ENCODE measurements at places on chromosomes 5 and 9.

DNA sequence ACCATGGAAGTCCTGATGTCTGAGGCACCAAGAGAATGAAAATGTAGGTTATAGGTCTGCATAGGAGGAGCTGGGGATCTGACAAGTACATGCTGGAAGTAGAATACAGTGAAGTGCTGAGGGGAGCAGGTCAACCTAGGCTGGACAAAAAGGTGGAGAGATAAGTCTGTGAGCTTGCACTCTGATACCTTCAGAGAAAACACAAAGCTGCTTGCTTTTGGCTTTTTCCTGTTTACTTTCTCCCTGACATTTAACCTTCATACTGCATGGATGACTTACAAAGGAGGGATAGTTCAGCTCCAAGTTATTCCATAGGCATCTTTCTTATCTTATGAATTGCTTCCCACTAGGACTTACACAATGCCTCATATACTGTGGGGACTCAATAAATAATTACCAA lies 256.7 kb upstream of the NREP start:
- no peak for DNase-seq

DNA sequence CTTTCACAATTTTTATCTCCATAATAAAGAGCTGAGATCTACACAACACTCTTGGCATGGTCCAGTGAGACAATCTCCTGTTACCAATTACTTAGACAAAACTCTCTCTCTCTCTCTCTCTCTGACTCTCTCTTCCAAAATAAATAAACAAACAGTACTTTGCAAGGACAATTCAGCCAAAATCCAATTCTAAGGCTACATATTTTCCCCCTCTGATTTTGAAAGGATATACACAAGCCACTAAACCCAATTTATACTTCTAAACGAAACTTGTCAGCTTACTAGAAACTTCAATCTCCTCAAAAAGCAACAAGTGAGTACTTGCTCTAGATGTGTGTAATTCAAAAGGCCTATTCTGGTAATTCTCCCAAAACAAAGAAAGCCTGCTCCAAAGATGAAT lies 26.3 kb upstream of the TNPO1 start:
- DNase-seq = no peak

DNA sequence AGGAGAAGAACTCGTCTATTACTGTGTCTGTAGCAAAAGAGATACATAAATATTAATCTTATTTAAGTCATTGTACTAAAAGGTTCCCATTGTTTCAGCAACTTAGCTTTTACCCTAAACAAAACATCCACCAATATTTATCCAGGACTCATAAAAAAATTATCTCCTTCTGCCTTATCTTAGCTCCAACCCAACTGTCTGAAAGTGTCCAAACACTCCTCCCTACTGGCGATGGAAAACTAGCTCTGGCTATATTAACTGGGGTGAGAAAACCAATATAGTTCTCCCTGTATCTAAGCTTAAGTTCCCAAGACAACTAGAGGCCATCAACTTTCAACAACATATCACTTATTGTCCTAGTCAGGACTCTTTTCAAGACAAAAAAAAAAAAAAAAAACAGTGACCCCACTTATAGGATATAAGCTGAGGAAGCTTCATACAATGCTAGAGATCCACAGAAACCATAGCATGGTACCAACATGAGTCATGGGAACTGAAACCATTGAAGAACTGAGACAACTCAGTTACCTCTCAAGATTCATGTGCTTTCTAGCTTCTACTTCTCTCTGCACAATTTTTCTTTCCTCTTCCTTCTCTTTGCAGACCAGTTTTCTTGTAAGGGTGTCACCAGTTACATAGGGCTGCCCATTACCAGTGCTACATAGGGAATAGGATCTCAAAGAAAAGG lies 150.7 kb upstream of the RASA1 start:
- DNase-seq = no peak

DNA sequence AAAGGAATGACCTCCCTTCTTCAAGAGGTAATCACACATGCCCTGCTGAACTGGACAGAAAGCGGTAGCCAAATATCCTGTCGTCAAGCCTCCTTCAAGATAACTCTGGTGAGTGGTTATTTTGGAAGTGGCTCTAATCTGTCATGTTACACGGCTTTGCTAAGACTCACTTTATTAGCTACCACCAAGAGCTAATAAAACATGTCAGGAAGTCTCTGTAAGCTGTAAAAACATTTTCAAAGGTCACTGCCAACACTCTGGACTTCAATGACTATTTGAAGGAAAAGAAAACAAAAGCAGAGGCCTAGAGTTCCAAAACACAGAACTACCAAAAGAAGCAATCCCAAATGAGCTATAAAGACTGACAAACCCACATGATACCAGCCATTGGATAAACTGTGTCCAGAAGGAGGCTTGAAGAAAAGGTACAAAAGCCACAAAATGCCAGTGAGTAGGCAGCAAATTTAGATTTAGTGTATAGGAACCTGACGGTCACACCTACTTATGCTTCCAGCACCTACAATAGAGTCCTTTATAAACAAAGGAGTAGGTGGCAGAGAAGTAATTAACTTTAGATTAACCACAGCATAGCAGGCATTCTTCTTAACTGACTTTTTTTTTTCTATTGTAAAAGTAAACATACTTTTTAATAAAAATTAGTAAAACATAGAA lies 97.3 kb upstream of the EQTN start:
- no peak for DNase-seq

DNA sequence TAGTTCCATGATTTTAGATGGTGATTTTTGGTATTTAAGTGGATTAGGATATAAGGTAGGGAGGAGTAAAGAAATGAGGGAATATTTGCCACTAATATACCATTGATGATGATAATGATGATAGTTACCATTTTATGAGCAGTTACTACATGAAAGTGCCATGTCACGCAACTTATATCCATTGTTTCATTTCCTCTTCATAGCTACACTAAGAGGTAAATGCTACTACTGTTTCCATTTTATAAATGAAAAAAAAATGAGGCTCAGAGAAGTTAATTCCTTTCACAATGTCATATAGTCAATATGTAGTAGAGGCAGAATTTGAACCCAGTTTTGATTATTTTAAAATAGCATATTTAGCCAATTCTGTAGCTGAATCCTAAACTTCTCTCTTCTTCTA lies 112.2 kb upstream of the ADRA1B start:
- no peak for DNase-seq

GRCh38 chr5:168172760-168173223 lies 118.7 kb upstream of the WWC1 start:
- DNase-seq = no peak

GRCh38 chr5:139711906-139712224 lies 63.7 kb downstream of the CXXC5 start:
- peak; percentile 39 for DNase-seq

GRCh38 chr9:109100543-109101201 lies 19.1 kb downstream of the TMEM245 start:
- DNase-seq = no peak

GRCh38 chr5:15600035-15600434 lies 100.1 kb downstream of the FBXL7 start:
- DNase-seq = no peak

DNA sequence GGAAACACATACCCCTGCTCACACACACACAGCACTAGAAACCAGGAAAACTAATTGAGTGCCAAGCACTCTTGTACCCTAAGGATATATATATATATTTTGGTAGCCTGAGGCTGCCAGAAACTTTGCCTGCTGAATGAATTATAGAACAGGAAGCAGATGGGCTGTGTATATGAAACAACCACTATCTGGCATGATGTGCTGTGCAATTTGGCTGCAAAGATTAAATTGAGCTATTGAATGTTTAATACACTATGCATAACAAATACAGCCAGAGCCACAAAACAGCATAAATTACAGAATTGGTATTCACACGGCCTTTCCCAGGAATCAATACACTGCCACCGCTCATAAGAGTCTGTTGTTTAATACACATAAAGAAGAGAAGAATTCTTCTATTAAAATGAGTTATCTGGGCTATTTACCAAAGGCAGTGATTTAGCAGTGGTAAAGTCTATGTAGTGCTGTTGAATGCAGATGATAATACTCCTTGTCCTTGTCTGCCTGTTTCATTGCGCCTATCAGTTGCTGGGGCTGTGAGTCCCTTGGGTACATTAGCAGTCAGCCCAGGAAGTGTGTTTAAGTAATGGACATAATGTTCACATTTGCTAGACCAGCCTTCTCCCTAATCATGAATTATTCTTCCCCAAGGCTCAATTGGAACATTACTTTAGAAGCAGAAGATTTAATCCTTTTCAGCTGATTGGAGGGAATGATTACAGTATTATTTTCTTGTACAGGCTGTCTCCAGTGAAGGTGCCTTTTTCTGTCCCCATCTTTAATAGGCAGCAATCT lies 294.3 kb downstream of the TLE1 start:
- no peak for DNase-seq

- no peak for DNase-seq
These were observed 21.9 kb downstream of the NIM1K start for GRCh38 chr5:43213951-43214350.

DNA sequence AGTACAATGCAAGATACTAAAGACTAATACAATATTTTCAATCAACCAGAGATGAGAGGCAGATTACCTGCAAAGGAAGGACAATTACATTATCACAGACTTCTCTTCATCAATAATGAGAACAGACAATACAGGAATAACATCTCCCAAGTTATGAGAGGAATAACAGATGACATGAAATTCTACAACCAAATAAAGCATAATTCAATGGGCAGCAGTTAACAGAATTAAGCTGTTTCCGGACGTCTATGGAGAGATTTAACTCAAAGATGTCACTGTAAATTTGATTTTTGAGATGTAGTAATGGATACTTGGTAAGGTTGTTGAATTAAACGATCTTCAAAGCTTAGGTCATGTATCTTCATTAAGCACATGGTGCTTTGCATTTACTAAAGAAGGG lies 19.8 kb upstream of the PARP8 start:
- no peak for DNase-seq

DNA sequence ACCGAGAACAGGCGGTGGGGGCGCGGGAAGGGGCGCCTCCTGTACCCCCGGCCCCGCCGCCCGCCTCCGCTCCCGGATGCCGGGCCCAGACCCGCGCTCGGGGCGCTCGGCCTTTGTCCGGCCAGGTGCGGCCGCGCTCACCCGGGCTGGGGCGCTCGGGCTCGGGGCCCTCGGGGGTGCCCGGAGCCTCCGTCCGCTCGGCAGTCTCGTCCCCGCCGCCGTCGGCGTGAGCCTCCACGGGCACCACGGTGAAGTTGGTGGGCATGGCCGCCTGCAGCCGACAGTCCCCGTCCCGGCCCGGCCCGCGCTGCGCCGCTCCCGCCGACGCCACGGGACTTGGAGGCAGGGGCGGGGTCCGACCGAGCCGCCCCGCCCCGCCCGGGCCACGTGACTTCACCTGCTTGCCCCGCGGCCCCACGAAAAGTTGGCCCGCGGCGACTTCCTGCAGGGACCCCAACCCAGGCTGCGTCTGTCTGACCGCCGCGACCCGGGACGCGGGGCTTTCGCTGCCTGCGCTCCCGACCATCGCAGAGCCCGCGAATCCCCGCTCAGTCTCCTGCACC lies at the start of gene SLC12A7:
Gene SLC12A7 (minus strand): TSS at position 337 of the 563 bp plus-strand sequence. CDS start 72 bp downstream, at position 265.
- DNase-seq = peak; percentile 34

- no peak for DNase-seq
These were observed 233.7 kb upstream of the MSX2 start for GRCh38 chr5:174490728-174491127.

GRCh38 chr9:26426551-26427131 lies 466.0 kb downstream of the CAAP1 start:
- DNase-seq = no peak

DNA sequence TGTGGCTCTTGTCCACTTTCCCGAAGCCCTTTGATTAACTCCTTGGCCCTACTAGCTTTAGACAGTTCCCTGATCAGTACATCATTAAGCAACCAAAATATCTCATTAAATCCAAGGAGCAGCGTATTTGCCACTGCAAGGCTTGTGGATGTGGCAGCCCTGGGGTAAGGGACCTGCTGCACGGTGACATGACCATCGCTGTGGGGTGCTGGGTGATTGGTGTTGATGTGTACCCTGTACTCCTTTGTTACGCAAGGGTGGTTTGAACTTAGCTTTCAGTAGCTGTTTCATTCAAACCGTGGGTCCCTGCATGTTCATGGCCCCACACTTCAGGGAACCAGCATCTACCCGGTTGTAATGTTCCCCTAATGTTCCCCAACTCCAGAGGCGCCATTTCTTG lies 41.0 kb downstream of the OTULIN start:
- no peak for DNase-seq

DNA sequence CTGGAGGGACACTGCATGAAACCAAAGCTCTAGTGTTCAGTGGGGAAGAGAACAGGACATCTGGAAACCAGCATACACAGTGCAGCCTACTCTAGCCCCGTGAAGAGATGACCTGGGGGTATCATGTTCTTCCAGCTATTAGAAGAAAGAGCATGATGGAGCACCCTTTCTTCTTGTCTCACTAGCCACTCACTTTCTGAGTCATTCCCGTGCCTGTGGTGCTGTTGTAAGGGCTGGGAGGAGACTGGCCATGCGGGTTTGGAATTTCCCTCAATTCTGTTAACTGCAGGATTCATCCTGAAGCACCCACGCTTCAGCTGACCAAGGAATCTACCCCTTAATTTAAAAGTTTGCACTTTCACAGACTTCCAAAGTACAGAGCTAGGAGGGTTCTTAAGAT lies 137.0 kb downstream of the COL23A1 start:
- DNase-seq = peak; percentile 58

DNA sequence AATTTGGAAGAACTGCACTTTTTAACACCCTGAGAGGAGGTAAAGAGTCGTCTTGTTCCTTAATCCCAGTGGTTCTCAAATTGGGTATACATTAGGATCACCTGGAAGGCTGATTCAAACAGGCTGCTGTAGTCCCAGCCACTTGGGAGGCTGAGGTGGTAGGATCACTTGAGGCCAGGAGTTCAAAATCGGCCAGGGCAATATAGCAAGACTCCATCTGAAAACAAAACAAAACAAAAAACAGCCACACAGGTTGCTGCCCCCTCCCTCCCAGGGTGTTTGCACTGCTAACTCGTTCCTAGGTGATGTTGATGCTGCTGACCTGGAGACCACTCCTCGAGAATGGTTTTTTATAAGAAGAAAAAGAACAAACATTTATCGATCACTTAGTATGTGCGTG lies 1.5 kb upstream of the TBC1D9B start:
- no peak for DNase-seq

GRCh38 chr9:133210202-133210532 lies 1.1 kb upstream of the OBP2B start:
- DNase-seq = no peak

GRCh38 chr9:14935964-14936363 lies 25.7 kb upstream of the FREM1 start:
- DNase-seq = no peak

DNA sequence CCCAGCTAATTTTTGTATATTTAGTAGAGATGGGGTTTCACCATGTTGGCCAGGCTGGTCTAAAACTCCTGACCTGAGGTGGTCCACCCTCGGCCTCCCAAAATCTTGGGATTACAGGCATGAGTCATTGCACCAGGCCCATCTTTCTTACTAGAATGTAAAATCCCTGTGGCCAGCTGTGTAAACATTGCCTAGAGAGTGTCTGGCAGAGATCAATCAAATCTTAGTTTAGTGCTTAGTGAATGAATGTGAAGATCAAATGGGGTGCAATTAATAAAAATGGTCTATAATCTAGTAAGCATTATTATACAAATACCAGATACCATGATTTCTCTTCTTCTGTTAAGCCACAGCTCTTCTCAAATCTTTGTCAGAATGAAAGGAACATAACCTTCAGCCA lies 289.9 kb downstream of the KCTD16 start:
- no peak for DNase-seq

Measured in inflammatory macrophage treated with lipopolysaccharide for 1 hour (primary cell).